Hepatocyte (in vitro differentiated cells): ENCODE measurements at places on chromosomes 1 and 21.

- H3K36me3 ChIP-seq, result no peaks in the 10 kb centered on the region
- no peak overlapping the region for H3K4me3 ChIP-seq
- no peaks in the 10 kb centered on the region for H3K4me1 ChIP-seq
- no peaks in the 10 kb centered on the region for H3K27me3 ChIP-seq
Measured at GRCh38 chr1:35115459-35116383, 36.5 kb downstream of the ZMYM1 start.

- no peak overlapping the region for H3K4me3 ChIP-seq
- no peak overlapping the region for H3K27ac ChIP-seq
- no peaks in the 10 kb centered on the region for H3K36me3 ChIP-seq
- H3K27me3 ChIP-seq, result no peaks in the 10 kb centered on the region
- DNase-seq, result no peak
Measured at GRCh38 chr1:111511370-111511769, 7.9 kb upstream of the ADORA3 start.

DNA sequence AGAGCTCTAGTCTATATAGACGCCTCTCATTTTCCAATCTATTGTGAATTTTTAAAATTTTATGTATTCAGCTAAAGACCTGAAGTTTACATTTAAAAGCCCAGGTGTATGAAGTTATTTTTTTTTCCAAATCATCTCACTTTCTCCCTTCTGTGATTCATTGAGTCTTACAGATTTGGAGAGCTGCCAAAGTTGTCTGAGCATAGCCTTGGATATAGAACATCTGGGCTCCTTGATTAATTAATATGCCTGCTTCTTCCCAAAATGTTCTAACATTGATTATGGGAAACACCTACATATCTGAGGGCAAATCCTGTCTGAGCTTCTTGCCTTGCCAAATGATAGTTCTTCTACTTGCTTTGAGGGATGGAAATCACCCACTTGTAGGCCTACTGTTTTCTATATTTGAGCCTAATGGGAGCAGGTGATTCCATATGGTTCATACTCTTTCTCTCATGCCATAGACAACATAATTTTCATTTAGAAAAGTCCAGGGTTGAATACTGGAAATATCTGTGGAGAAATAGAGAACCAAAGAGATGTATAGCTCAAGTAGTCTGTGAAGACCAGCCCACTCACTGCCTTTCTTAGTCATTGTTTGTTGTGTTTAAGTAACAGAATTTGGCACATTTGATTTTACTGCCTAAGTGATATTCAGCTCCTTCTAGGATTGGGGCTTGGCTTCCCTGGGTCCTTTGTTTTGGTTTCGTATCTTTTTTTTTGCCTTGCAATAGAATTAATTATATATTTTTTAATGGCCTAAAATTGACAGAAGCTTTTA is 46.2 kb downstream of the MACF1 start:
- H3K27ac ChIP-seq, result no peak overlapping the region
- no peaks in the 10 kb centered on the region for H3K27me3 ChIP-seq
- H3K4me3 ChIP-seq, result no peak overlapping the region
- no peak for DNase-seq
- no peaks in the 10 kb centered on the region for H3K4me1 ChIP-seq

GRCh38 chr1:70143048-70143659 is 62.2 kb downstream of the LRRC40 start:
- no peak for DNase-seq
- no peaks in the 10 kb centered on the region for H3K27me3 ChIP-seq
- H3K27ac ChIP-seq, result no peak overlapping the region
- H3K36me3 ChIP-seq, result no peaks in the 10 kb centered on the region
- peaks cover 4% of the 10 kb centered on the region for H3K4me1 ChIP-seq
- H3K4me3 ChIP-seq, result no peak overlapping the region

GRCh38 chr1:232249861-232250777 is 379.8 kb downstream of the SIPA1L2 start:
- no peak for DNase-seq
- no peaks in the 10 kb centered on the region for H3K4me1 ChIP-seq
- H3K4me3 ChIP-seq, result no peak overlapping the region
- H3K27me3 ChIP-seq, result no peaks in the 10 kb centered on the region
- no peak overlapping the region for H3K27ac ChIP-seq

- H3K27ac ChIP-seq, result no peak overlapping the region
- DNase-seq, result no peak
- no peaks in the 10 kb centered on the region for H3K36me3 ChIP-seq
- H3K4me1 ChIP-seq, result peaks cover 10% of the 10 kb centered on the region
- H3K4me3 ChIP-seq, result no peak overlapping the region
- no peaks in the 10 kb centered on the region for H3K27me3 ChIP-seq
Measured at GRCh38 chr1:203367057-203367456, 16.1 kb upstream of the FMOD start.

DNA sequence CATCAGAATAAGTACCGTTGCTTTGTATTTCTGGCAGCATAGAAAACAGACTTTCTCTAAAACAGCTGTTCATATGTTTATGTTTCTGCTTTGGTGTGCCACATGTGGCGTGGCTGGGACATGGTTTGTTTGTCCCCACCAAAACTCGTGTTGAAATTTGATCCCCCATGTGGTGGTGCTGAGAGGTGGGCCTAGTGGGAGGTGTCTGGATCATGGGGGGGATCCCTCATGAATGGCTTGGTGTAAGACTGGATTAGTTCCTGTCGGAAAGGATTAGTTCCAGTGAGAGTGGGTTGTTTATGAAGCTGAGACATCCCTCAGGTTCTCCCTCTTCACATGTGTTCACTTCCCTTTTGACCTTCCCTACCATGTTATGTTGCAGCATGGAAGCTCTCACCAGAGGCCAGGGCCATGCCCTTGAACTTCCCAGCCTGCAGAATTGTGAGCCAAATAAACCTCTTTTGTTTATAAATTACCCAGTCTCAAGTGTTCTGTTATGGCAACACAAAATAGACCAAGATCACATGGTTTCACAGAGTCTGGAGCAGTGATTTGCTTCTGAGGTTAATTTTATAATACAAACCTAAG is 17.9 kb upstream of the H3-3A start:
- no peaks in the 10 kb centered on the region for H3K27me3 ChIP-seq
- no peaks in the 10 kb centered on the region for H3K36me3 ChIP-seq
- H3K4me3 ChIP-seq, result no peak overlapping the region
- no peak for DNase-seq

- H3K27me3 ChIP-seq, result no peaks in the 10 kb centered on the region
- no peak overlapping the region for H3K4me3 ChIP-seq
- no peak for DNase-seq
Measured at GRCh38 chr1:207282058-207282457, 39.4 kb upstream of the CD55 start.

DNA sequence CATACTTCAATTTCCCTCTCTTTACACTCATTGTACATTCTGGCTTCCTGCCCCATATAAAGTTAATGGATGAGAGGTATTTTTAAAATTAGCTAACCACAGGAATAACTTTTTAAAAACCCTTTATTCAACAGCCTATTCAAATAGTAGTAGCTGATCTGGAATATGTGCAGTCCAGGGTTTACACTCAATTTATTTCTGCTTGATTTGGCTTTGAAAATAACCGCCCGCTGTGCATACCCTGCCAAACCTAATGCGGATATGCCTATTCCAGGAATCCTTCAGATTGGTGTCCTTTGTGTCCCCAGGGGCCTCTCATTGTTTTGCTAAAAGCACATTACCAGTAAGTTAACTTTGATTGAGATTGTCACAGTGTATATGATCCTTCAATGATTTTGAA is 1686.2 kb downstream of the PLA2G4A start:
- no peaks in the 10 kb centered on the region for H3K27me3 ChIP-seq
- no peaks in the 10 kb centered on the region for H3K4me1 ChIP-seq
- H3K36me3 ChIP-seq, result no peaks in the 10 kb centered on the region

GRCh38 chr1:157113106-157113505 is 13.5 kb upstream of the ETV3L start:
- no peaks in the 10 kb centered on the region for H3K4me1 ChIP-seq
- H3K4me3 ChIP-seq, result no peak overlapping the region
- H3K27ac ChIP-seq, result no peak overlapping the region
- peaks cover 22% of the 10 kb centered on the region for H3K27me3 ChIP-seq
- DNase-seq, result no peak

- DNase-seq, result no peak
- H3K4me1 ChIP-seq, result peaks cover 16% of the 10 kb centered on the region
Measured at GRCh38 chr1:95040032-95040525, 32.7 kb downstream of the ALG14 start.

DNA sequence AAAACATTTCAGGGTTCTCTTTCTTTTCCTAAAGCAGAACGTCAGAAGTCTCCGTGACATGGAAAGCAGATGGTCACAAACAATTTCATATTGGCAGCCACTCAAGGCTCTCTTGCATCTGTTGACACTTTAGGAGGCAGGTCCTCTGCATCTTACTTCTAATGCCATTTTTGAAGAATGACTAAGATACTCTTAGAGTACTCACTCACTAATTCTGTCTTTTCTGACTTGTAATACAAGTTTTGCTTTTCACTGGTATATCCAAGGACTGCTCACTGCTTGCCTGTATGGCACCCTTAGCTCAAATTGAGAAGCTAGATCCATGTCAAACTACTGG is 68.3 kb downstream of the PRRX1 start:
- H3K4me3 ChIP-seq, result no peak overlapping the region
- peak overlapping the region; percentile 36 for H3K27ac ChIP-seq
- no peaks in the 10 kb centered on the region for H3K27me3 ChIP-seq
- H3K36me3 ChIP-seq, result no peaks in the 10 kb centered on the region

DNA sequence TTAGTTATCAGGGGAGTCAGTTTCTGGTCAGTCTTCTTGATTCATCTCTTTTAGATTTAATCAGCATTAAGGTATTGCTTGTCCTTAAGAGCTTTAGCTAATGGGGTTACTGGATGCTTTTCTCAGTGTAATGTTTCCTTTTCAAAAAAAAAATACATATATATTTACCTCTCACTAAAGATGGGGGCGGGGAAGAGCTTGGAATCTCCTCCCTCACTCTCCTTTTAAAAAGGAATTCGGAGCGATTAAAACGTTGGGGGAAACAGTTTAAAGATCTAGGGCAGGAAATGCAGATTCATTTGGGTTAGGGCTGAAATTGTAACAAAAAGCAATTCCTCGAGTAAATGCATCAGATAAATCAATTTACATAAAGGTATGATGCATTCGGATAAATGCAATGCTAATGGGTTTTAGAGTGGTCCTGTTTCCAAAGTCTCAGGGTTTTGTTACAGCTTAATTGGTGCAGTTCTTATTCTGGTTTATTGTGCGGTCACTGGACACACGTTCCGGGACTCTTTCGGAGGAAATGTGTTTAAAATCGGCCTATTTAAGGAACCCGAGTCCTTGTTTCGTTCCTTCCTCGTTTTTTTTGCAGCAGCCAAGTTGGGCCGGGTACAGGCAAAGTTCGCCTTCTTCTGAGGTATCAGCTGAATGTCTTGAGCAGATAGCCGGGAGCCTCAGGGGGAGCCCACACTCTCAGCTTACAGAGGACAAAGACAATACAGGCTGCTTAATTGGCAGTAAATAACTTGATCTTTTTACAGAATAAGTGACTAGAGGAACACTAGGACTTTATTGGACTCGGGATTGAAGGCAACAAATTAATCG is 1.6 kb downstream of the LMO4 start:
- peak overlapping the region; percentile 96 for H3K27ac ChIP-seq
- H3K36me3 ChIP-seq, result peaks cover 3% of the 10 kb centered on the region
- peak; percentile 44 for DNase-seq
- peaks cover 11% of the 10 kb centered on the region for H3K4me1 ChIP-seq

- H3K4me3 ChIP-seq, result no peak overlapping the region
- no peaks in the 10 kb centered on the region for H3K27me3 ChIP-seq
- no peaks in the 10 kb centered on the region for H3K4me1 ChIP-seq
- H3K27ac ChIP-seq, result no peak overlapping the region
- no peaks in the 10 kb centered on the region for H3K36me3 ChIP-seq
Measured at GRCh38 chr1:119870917-119871596, 25.3 kb downstream of the ADAM30 start.

DNA sequence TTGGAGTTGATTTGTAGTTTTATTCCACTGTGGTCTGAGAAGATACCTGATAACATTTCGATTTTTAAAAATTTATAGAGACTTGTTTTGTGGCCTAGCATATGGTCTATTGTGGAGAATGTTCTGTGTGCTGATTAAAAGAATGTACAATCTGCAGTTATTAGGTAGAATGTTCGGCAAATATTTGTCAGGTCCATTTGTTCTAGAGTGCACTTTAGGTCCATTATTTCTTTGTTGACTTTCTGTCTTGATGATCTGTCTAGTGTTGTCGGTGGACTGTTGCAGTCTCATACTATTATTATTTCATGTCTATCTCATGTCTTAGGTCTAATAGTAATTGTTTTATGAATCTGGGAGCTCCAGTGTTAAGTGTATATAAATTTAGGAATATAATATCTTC is 116.8 kb downstream of the NME7 start:
- H3K36me3 ChIP-seq, result no peaks in the 10 kb centered on the region
- no peaks in the 10 kb centered on the region for H3K27me3 ChIP-seq
- H3K27ac ChIP-seq, result no peak overlapping the region
- no peak overlapping the region for H3K4me3 ChIP-seq
- H3K4me1 ChIP-seq, result no peaks in the 10 kb centered on the region

DNA sequence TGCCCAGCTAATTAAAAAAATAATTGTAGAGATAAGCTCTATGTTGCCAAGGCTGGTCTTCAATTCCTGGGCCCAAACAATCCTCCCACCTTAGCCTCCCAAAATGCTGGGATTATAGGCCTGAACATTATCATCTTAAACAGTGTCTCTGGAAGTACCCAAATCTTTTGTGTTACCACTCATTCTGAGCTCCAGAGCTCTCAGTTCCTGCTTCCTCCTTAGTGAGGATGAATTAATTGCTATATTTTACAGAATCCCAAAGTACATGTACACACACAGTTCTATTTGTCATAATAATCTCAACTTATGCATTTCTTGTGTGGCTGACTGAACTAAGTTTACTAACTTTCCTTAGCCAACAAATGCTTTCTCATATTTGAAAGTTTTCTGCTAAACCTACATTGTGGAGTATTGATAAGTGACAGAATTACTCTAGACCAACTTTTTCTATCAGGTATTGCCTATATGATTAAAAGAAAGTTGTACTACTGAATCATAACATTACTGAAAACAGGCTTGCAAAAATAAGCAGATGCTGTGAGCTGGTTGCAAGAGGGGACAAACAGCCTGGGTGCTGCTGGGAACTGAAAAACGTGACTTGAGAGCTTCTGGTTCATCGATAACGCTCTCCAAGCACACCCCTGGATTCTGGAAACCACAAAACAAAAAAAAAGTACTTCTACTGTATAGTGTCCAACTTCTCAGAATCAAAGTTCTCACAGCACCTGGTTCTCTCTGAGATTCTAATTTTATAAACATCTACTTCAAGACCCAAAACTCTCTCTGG is 15.3 kb downstream of the VAV3 start:
- H3K27ac ChIP-seq, result no peak overlapping the region
- H3K36me3 ChIP-seq, result no peaks in the 10 kb centered on the region
- no peaks in the 10 kb centered on the region for H3K4me1 ChIP-seq
- DNase-seq, result no peak

GRCh38 chr1:83769594-83770318 is 229.2 kb downstream of the TTLL7 start:
- H3K27me3 ChIP-seq, result no peaks in the 10 kb centered on the region
- H3K36me3 ChIP-seq, result no peaks in the 10 kb centered on the region
- H3K27ac ChIP-seq, result no peak overlapping the region
- no peak for DNase-seq
- no peak overlapping the region for H3K4me3 ChIP-seq
